ENCODE measurements at places on chromosomes 7 and 10.

DNA sequence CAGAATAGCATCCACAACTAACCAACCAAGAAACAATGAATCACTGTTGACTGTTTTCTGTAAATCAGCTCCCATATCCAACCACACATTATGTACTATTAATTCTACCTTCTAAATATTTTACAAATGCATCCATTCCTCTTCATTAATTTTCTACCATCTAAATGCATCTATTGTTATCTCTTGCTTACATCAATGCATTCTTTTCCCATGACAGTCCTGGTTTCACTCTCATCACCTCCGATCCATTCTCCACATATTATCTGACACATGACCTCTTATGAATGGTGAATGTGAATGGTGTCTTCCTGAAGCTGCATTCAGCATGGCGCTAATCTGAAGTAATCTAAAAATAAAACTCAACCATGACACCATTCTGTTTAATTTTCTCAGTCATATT, 153.8 kb upstream of the CALCR start:
- no peak for DNase-seq

DNA sequence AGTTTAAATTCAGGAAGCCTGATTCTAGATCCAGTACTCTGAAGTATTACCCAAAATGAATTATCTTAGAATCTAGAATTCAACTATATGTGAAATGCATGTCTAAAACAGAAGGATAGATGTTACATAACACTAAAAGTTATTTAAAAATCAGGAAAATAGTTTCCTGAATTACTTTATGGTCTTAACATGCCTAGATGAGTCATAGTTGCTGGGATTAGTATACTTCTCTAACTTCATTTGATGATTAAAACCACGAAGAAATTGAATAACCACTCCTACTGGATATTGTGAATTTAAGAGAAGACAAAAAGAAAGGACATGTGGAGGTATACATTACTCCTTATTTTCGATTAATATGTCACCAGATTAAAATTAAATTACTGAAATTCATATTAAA, 65.5 kb downstream of the ATAD1 start:
- DNase-seq = no peak

DNA sequence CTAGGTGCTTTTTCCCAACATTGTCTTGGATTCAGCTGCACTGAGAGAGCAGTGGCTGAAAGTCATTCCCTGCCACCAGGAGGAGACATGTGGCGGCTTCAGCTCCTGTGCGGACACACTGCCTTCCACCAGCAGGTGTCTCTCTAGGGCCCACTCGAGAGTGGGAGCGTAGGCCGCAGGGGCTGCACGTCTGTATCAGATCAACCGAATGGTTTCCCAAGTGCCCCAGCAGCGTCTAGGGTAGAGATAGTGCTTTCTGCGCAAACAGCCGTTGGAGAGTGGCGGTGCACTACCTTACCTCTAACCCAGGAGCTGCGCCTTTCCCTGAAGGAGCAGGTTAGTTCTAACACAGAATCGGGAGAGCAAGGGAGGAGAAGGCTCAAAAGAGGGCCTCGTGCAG, 31.7 kb downstream of the PAPOLB start:
- DNase-seq = no peak

DNA sequence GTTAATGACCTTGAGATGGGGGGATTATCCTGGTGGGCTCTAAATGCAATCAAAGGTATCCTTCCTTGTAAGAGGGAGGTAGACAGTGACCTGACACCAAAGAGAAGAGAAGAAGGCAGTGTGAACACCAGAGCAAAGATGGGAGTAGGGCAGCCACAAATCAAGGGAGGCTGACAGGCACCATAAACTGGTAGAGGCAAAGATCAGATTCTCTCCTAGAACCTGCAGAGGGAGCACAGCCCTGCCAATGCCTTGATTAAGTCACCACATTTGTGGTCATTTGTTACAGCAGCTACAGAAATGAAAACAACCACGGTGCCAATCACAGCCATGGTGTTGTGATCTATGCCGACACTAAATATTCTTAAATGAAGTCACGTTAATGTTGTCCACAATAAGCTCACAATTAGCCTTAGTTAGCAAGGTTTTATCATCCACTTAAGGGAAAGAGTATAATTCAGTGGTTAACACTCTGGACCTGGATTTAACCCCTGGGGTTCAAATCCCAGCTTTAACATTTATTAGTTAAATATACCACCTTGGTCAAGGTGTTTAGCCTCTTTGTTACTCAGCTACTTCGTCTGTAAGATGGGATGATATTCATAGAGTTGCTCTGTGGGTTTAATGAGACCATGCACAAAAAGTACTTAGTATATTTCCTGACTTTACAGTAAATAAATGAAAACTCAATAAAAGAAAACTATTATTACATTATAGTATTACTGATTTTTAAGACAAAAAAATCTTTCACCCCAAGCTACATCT, 70.8 kb downstream of the SGMS1 start:
- DNase-seq = no peak

GRCh38 chr10:44994752-44995530, 5.8 kb upstream of the ZNF22 start:
- no peak for DNase-seq

GRCh38 chr10:4147245-4147644, 362.2 kb upstream of the KLF6 start:
- DNase-seq = no peak

DNA sequence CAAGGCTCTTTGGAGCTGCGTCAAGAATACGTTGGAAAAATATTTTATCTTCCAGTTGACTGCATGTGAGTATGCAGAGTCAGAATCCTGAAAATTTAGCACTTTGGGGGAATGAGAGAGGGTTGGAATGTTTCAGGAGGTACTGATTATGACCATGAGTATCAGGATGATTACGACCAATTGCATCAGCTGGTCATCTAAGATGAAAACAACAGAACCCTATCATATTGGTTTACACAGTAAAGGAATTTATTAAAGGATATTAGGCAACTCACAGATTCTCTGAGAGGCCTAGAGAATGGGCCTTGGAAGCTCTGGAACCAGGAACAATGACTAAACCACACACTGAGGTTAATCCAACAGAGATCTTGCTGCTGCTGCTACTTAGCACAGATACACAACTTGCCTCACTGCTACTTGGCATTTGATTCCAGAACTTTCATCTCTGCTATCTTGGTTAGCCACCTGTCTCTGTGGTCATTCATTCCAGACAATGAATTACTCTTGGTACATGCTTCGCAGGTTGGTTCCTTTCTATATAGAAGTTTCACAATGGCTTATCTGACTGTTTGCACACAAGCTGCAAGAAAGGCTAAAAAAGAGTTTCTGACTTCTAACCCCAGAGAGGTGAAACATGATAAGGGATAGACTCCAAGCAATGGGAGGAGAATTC, 68.0 kb upstream of the CTTNBP2 start:
- DNase-seq = no peak

DNA sequence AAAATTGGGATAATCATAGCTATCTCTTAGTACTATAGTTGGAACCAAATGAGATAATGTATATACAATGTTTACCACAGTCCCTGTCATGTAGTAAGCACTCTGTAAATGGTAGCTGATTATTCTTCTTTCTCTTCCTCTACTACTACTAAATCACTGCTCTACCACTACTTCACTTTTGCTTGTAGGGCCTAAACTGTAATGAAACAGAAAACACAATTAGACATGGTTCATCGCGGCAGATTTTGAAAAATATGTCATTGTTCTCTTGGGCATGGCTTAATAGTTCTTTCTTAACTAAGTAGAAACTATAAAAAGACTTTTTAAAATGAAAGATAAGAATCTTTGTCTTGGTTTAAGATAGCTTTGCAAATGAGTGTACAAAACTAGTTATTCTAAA, 34.9 kb downstream of the R3HCC1L start:
- no peak for DNase-seq

GRCh38 chr10:29257784-29258135, 31.1 kb upstream of the LYZL1 start:
- DNase-seq = no peak

- no peak for DNase-seq
These were observed 433.7 kb upstream of the PFKP start for GRCh38 chr10:2633630-2634029.

GRCh38 chr10:36441557-36441956, 683.8 kb upstream of the ANKRD30A start:
- no peak for DNase-seq

DNA sequence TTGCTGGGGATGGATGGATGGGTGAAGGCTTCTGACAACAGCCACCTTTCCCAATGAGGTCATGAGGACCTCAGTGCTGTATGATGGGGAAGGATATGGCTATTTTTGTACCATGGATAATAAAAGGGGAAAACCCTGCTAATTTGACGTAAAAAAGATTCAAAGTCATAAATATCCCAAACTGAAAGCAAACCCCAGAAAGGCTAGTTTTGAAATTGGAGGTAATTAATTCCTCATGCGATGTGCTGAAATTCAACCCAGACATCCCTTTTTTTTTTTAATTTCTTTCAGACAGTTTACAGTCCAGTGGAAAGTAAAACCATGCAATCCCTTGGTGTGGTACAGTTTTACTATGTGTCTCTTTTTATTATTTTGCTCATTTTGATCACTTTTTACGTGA, 254.5 kb upstream of the BMPER start:
- DNase-seq = no peak

DNA sequence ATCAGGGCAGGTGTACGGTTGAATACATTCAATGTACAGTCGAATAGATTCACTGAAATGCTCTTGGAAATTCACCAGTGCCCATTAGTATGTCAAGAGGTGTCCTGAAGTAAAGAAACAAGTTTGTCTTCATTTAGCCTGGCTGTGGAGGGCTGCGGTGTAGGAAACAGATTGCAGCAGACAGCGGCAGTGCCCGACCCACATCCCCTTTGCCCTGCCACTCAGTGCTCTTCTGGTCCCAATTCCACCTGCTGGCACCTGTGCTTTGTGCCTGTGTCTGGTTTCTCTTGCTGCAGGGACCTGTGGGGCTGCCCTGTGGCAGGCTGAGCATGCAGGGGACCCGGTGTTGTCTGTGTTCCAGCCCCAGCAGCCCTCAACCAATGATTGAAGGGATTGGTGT, 183.7 kb downstream of the RPS24 start:
- DNase-seq = no peak

GRCh38 chr10:11025978-11026377, 8.3 kb downstream of the CELF2 start:
- DNase-seq = no peak

DNA sequence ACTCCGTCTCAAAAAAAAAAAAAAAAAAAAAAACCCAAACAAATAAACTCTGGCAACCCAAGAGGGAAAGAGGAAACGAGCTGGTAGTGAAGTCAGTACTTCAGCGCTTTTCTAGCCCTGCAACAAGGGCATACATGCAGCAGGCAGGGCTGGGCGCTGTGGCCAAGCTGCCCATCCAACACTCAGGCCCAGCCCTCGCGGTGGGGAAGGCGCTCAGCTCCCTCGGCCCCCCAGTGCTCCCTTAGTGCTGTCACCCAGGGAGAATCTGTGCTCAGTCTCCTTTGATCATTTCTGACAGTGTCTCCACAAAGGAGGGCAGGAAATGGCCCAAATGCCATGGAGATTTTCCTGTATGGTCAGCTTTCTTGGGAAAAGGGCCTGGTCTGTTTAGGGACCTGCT, 97.2 kb downstream of the SMURF1 start:
- DNase-seq = no peak

- no peak for DNase-seq
These were observed 119.1 kb upstream of the PFKP start for GRCh38 chr10:2948127-2948854.

- DNase-seq = no peak
These were observed 49.0 kb upstream of the ZRANB1 start for GRCh38 chr10:124892905-124893304.

GRCh38 chr7:123237-123636, 69.1 kb upstream of the FAM20C start:
- no peak for DNase-seq

DNA sequence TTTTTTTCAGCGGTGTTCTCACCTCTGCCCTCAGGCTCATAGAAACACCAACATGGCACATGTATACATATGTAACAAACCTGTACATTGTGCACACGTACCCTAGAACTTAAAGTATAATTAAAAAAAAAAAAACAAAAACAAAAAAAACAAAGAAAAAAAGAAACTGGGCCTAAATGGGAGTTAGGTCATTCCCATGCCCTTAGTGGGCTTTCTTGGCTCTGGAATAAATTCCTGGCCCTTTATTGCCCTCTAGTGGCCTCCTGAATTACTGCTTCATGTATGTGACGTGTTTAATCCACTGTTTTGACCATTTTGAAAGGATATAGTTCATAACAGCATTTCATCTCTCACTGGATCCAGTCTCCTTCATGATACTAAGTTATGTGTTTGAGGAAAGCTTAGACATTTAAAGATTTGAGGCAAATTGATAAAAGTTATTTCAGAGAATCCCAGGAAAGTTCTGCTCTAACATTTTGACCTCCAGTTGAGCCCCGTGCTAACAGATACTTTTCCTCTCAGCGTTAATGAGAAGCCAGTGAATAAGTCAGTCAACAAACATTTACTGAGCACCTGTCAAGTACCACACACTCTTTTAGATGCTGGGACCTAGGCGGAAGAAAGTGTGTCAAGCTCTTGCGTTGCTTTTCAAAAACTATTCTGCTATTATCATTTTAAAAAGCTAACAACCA, 54.7 kb upstream of the SYPL1 start:
- DNase-seq = peak; percentile 56

GRCh38 chr10:96951954-96952353, 119.9 kb downstream of the LCOR start:
- DNase-seq = no peak

DNA sequence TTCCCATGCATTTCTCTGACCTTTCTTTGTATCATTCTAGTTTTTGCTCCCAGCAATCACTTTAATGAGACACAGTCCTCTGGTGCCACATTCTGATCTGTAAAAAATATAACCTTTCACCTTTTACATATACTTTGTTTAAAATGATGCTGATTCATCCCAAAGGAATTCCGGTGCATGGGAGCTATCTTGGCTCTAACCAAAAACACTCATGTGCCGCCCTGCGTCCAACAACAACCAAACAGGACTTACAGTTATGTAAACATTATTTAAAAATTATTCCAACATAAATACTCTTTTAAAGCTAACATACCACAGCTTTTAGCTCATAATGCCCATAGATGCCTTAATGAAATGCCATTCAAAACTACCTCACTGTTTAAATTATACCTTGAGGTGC, 7.7 kb upstream of the OPALIN start:
- DNase-seq = no peak

DNA sequence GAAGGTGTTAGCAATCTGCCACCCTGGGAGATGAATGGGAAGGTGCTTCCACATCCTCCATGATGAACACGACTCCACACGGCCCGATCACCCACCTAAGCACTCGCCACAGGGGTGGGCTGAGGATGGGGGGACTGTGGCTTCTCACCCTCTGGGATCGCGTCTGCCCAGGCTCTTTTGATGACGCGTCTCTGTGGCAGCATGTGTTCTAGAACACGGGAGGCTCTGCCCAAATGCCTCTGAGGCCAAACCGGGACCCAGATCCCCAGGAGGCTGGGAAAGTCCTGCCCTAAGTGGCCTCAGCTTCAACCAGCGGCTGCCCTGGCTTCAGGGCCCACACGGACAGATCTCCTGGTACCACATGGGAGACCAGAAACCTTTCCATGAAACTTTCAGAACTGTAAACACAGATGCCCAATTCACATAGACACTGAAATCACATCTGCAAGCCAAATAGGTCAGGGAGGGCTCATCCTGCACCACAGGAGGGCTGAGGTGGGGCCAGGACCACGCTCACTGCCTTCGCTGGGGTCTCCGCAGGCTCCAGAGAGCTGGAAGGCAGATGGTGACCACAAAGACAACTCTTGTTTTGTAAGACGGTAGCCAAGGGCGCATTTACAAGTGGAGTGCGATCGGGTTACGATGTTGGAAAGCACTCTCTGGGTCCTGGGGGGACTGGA, 200.6 kb downstream of the PTPRN2 start:
- no peak for DNase-seq
